ENCODE measurements at places on chromosomes 1 and 21.

GRCh38 chr1:245995474-245995873 is 511.6 kb downstream of the SMYD3 start:
- DNase-seq: no peak

DNA sequence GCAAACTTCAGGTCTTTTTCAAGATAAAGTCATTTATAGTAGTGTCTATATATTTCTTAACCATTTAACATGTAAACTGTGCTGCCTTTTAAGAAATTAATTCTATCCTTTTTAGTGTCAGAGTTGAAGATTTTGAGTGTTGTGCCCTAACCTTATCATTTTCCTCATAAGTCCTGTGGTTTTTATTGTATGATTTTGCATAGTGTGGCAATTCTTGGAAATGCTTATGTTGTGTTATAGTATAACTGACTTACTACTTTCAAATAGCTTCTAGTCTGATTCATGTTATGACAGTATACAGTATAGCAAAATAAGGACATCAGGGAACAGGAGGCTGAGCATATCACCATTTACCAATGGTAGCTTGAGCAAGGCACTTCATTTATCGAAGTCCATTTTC is 99.1 kb downstream of the PTBP2 start:
- no peak for DNase-seq

- no peak for DNase-seq
Observed at GRCh38 chr1:51850420-51851223, 27.9 kb downstream of the NRDC start.

DNA sequence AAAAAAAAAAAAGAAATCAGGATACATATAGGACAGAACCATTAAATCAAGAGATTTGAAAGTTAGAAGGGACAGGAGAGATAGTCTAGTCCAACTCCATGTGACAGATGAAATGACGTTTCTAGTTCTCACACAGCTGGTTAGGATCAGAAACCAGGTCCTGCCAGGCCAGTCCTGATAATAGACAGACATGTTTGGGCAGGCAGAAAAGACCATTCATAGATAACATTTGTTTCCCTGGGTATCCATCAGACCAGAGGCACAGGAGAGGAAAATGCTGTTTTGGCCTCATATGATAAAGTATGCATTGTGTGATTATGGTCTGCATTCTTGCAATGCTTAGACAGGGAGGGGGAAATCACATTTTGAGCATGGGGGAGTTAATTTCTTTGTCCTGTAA is 29.3 kb downstream of the ZBTB8B start:
- peak; percentile 34 for DNase-seq

DNA sequence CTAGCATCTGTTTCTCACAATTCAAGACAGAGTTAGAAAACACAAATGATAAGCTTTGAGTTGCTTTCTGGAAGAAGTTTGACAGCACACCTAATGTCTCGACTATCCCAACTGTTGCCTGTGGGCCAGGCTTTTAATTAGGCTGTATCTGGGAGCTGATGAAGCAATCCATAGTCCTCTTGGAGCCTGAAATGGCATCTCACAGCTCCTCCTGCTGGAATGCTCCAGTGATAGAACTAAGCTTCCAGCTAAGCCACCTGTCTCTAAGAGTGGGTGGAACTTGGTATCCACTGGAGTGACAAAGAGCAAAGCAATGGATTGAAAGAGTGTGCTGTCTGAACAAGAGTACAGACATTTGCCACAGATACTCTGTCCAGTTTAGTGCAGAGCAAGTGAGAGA is 605.3 kb upstream of the NR5A2 start:
- peak; percentile 19 for DNase-seq

GRCh38 chr1:40593449-40594186 is 62.2 kb downstream of the ZNF684 start:
- no peak for DNase-seq

DNA sequence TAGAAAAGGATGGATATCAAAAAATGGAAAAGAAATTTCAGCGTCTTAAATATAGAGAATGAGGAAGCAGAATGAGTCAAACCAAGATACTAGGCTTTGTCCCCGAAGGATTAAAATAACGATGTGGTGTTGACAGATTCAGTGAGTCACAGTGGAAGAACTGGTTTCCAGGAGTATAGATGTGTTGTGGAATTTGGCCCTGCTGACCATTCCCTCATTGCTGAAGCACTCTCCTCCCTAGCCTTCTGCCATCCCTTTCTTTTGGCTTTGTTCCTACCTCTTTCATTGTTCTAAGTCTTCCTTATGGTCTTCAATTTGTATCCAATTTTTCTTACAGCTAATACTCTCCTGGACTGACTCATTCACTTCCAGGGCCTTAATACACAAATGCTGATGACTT is 23.1 kb upstream of the USP25 start:
- peak; percentile 98 for DNase-seq

- DNase-seq: peak; percentile 39
Observed at GRCh38 chr1:76881762-76882161, 14.5 kb downstream of the ST6GALNAC5 start.

GRCh38 chr1:61287734-61288133 is 205.4 kb downstream of the NFIA start:
- DNase-seq: peak; percentile 64

- DNase-seq: no peak
Observed at GRCh38 chr1:36585569-36586548, 103.1 kb upstream of the CSF3R start.

DNA sequence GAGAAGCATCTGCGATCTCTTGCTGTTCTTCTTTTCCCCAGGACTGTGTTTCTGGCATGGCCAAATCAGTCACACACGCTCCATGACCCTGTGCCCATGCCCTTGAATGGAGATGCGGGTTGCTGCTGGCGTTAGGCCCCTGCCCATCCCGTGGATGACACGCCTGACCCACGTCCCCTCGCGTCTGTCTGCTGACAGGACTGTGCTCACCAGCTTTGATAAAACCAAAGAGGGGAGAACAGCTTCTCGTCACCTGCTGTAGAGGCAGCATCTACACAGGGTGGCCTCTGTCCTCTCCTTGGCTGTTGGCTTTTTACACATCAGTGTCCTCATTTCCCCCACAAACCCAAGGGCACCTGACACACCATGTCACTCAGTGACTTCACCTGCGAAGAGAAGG is 6.9 kb downstream of the MT1HL1 start:
- DNase-seq: no peak
